ENCODE measurements at places on chromosomes 12 and 14.

DNA sequence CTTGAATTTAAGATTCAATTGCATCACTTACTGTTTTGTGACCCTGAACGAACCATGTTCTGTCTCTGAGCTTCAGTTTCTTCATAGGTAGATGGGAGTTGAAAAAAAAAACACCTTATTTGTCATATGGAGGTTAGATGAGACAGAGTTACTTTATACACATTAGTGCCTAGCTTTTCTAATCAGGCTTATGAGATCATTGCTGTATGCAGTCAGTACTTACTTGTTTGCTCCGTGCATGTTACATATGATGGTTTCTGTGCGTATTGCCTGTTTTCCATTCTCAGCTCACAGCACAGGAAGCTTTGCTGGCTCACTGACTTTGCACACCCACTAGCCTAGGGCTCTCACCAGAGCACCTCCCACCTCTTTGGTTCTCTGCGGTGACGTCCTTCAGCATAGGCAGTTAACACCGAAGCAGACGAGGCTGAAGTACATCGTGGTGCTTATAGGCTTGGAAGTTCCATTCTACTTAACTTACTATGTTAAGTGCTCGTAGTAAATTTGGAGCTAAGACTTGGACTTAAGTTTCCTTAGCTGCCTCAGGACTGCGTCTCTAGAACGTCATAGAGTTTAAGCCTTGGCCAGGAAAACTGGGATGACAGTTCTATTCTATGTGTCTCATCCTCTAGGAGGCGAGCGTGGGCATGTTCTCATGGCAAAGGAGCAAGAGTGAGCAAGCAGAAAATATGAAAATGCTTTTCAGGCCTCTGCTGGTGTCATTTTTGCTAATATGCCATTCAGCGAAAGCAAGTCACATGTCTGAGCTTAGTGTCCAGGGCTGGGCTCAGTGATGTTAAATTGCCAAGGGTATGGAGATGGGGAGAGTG is 57.3 kb downstream of the NRXN3 start:
- DNase-seq = peak; percentile 7

DNA sequence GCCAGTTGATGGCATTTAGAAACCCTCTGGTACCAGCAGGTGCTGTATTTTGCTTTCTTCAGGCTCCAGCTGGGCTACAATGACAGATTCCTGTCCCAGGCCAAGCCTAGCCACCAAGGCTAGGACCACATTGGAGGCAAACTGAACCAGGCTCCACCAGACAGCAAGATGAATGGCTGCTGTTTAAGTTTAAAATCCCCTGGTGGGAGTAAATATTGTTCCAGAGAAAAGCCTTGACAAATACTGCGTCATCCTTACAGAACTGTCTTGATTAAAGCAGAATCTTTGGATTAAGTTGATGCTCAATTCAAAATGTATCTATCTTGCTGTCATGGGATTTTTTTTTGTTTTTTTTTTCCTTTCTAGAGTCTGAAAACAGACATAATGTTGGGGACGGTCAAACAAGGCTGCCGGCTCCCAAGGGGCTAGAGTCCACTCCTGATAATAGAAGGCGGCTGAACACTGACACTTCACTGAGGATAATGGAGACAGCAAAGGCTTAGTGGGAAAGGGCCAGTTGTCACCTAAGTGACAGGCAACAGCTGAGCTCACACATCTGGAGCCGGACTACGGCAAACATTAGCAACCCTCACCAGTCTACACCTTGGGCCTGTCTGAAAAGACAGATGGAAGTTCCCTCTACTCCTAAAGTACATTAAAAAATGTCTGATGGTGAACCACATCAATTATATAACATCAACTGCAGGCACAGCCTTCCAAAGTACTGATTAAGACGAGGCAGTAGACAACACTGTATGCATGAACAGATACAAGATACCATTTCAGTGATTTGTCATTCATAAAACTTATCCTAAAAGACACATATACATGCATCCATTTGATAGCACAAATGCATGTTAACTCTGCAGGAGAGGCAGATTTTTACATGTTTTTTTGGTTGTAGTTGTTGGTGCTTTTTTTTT is 1.7 kb downstream of the PRICKLE1 start:
- no peak for DNase-seq

GRCh38 chr14:77306851-77307496 is 13.7 kb downstream of the POMT2 start:
- no peak for DNase-seq

GRCh38 chr14:56150645-56151345 is 32.6 kb downstream of the PELI2 start:
- DNase-seq = no peak

GRCh38 chr14:99127651-99128167 is 144.3 kb downstream of the BCL11B start:
- DNase-seq = no peak

GRCh38 chr14:68027276-68027675 is 207.7 kb downstream of the RAD51B start:
- no peak for DNase-seq

GRCh38 chr12:117080661-117081144 is 18.5 kb downstream of the TESC start:
- DNase-seq = no peak

DNA sequence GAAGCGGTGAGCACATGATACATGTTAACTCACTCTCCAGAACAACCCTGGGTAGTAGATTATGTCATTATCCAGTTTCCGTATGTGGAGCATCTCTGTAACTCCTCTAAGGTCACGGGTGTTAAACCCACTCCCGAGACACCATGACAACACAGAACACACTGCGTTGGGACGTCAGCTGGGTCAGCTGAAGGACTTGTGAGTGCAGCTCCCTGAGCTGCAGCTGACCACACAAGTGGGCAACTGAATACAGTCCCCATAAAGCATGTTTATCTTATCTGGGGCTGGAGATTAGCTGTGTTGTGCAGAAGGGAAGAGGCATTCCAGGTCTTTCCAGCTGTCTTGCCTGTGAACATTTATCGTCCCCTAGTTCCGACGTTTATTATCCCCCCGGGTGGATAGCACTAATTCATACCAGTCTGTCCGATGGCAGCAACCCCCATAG is 211.5 kb downstream of the CHST11 start:
- DNase-seq = no peak

GRCh38 chr14:89973234-89973823 is 17.6 kb downstream of the TDP1 start:
- peak; percentile 52 for DNase-seq

GRCh38 chr14:42541535-42542001 is 934.9 kb downstream of the LRFN5 start:
- peak; percentile 9 for DNase-seq

- no peak for DNase-seq
These were observed 47.7 kb downstream of the ELK3 start for GRCh38 chr12:96241846-96242256.

GRCh38 chr14:58199726-58200479 is at the start of gene ACTR10:
Gene ACTR10 (plus strand): TSS chr14:58200149. CDS start chr14:58200218, 69 bp downstream.
- DNase-seq = peak; percentile 93

- no peak for DNase-seq
These were observed 90.0 kb upstream of the MDM1 start for GRCh38 chr12:68422159-68422558.

DNA sequence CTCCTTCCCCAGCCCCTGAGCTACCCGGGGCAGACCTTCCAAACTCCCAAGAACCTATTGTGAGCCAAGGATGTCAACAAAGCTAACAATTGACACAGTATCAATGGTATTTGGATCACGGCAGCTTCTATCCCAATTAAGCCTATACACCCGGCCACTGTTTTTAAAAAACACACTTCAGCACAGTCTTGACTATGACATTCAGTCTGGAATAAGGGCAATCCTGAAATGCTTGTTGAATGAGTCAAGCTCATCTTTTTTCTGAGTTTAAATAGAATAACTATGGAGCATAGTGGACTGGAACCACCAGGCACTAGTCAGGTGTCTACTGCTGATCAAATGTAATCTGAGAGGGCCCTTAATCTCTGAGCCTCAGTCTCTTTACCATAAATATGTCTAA is 5.7 kb downstream of the DENND5B start:
- DNase-seq = no peak

- DNase-seq = peak; percentile 38
These were observed 2.4 kb upstream of the TNS2 start for GRCh38 chr12:53047221-53048032.

GRCh38 chr12:75812271-75813018 is 219.1 kb downstream of the PHLDA1 start:
- peak; percentile 69 for DNase-seq

DNA sequence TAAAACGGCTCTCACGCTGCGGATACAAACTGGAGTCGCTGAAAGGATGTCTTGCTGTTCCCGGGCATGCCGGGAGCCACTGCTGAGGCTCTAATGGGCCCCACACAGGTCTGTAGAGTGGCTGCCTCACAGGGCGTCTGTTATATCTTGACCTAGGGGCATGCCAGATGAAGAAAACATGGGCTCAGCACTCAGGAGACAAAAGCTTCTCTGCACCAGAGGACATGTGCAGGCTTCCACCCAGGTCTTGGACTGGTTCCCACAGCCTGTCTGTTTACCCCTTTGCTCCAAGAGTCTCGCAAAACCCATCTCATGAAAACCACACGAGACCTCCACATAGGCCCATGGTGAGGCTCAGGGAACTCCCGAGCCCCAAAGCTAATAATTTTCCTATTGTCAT is 134.2 kb downstream of the RPS29 start:
- DNase-seq = no peak

DNA sequence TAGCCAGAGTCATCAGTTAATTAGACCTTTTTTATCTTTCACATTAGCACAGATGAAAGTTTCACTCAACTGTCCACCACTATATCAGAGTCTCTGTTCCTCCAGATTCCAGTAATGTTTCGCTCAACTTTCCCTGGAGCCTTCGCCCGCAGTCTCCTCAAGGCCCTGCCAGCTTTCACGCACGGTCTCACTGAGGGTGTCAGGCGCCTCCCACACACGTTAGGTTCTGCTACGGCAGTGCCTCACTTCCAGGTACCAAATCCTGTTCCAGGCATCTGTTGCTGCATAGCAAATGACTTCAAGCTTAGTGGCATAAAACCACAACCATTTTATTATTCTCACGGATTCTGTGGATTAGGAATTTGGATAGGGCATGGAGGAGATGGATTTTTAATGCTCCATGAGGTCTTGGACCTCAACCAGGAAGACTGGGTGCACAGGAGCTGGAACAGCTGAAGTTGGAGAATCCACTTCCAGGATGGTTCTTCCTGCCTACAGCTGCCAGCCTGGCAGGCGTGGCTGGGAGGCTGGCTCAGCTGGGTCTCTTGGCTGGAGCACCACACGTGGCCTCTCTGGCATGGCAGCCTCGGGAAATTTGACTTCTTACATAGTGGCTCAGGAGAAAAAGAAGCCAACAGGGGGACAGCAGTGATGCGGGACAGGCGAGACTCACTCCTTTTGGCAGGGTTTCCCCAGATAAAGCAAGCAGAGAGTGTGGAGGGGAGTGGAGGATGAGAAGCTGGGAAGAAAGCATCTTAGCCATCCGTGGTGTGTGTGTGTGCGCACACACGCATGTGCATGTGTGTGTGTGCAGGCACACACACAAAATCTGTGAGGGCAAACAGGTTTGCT is 21.3 kb upstream of the BCDIN3D start:
- DNase-seq = no peak

DNA sequence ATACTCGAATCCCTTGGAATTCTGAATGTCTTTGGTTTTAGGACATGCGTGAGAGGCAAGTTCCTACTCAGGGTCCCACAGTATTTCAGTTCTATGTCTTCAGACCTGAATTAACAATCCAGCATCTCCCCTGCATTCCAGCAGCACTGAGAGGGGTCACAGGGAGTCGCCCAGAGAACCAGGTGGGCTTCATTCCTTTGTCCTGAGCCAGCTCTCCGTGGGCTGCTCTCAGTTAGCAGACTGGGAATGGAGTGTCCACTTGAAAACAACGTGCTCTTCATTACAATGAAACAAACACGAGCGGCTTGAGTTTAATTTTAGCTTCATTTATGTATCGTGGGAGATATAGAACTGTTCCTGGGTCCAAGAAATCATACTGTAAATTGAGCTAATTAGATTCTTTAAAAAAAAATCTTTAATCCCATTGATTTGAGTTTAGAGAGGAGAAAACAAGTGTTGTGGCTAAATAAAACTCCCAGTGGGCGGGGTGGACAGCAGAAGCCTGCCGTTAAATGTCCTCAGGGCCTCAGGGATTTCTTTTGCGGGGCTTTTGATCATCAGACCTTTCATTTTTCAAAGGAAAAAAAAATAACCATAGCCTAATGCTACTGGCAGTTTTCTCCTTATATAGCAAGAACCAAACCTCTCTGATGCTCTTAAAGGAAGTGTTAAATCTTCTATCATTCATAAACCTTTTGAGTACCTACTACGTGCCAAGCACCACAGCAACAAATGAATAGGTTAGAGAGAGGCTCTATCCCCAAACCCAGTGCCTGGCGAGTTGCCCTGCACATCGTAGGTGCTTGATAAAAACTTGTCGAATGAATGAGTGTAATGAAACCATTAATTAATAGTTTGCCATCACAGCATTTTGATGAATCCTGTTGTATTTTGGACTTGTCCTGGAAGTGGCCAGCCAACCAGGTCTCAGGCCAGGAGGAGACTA is 140.4 kb downstream of the CHST11 start:
- DNase-seq = no peak

DNA sequence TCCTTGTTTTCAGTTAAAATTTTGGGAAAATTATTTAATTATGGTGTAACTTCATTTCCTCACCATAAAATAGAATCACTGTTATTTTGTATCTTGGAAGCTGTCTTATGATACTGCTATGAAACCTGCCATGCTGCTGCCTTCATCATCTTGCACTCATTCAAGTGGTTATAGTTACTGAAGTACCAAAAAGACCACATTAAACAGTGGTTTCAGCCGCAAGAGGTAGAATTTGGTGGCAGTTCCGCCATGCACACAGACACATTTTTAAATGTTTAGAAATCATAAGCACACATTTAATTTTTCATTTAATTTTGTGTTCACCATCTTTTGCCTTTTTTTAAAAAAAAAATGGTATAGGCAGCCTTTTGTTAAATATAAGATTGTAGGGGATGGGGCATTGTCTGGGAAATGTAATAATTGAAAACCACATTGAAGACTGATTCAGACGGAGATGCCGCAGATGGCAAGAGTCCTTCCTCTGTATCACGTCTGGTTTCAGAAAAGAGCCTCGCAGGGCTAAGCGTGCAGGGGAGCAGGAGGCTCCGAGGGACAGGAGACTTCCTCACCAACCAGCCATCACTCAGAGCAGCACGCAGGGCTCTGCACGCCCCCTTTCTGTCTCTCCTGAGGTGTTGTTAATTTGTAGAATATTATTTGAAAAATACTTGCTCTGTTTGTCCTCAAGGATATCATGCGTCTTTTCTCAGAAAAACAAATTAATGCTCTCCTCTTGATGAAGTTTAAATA is 115.2 kb upstream of the PELI2 start:
- no peak for DNase-seq

DNA sequence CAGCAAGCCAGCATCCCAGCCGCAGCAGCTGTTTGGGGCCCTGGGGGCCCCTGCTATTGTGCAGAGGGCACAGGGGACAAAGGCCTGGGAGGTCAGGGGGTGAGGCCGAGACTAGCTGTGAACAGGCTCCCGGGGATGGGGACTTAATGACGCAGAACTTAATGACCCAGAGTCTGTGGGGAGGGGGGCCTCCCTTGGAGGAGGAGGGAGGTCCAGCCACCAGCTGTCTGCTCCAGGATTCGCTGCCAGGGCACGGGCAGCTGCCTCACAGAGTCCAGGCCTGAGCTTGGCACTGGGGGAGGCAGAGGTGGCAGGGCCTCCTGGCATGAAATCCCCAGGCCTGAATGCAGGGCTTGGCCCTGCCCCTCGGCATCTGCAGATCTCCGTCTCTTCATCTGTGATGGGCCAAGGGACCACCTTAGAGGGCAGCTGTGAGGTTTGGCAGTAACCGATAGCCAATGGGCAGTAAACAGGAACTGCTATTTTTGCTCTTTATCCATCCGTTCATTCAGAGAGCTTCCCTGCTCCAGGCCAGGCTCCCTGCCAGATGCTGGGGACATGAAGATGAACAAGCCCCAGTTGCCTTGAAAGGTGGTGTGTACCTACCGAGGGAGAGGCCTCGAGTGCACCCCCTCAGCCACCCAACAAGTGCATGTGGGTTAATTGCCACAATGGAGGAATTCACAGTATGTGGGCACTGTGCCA is 6.7 kb downstream of the FAM222A start:
- peak; percentile 53 for DNase-seq

All from NCI-H1105 treated with DMSO at 0.1 percent for 48 hours (cell line).